ENCODE measurements at places on chromosomes 6 and 20. TPM values are rescaled to one million over a fixed set of nuclear protein-coding genes. Genes with fewer than 3 reads are reported as not detected.

GRCh38 chr6:8139451-8139850 is 37.1 kb upstream of the EEF1E1 start:
- DNase-seq: no peak

DNA sequence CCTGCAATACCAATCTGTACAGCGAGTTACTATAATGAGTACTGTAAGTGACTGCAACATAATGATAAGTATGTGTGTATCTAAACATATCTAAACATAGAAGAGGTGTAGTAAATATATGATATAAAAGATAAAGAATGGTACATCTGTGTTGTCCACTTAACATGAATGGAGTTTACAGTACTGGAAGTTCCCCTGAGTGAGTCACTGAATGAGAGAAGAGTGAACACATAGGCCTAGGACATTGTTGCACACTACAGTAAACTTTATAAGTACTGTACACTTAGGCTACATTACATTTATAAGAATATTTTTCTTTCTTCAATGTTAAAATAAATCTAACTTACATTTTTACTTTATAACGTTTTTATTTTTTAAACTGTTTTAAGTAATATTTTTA is 380.4 kb downstream of the MMUT start:
- DNase-seq: no peak

- DNase-seq: no peak
Measured at GRCh38 chr6:46638650-46639049, 14.0 kb downstream of the CYP39A1 start.

DNA sequence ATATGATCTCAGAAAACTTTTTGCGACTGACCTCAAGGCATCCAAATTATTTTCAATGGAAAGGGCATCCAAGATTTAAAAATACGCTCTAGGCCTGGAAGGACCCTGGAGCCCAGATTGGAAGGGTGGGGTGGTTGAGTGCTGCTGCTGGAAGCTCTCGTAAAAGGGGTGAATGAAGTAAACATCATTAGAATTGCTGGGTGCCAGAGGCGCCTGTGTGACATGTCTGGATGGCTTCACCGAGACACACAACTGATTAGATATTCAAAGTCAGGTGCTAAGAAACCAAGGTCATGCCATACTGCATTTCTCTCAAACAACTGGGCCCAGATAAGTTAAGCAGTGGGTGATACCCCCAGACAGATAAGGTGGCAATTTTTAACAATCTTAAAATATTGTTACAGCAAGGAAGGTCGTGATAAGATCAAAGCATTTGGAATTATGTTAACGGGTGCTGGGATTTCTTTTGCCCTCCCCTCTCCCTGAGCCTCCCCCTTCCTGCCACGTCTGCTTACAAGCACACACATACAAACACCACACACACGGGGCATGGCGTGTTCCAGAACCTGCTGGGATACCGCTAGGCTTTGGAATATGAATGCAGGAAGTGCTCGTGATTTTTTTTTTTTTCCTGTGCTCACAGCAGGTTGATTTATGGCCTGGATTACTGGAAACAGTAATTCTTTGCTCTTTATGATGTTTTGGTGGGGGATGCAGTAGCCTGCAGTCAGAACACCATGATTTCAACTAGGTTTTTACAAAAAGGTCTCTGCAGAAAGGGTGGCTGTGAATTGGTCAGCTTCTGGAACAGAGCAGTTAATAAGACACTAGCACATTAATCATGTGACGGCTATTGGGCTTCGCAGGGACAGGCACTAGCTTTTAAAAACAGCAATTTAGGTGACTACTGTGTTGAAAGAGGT is 551.2 kb downstream of the QKI start:
- DNase-seq: no peak

DNA sequence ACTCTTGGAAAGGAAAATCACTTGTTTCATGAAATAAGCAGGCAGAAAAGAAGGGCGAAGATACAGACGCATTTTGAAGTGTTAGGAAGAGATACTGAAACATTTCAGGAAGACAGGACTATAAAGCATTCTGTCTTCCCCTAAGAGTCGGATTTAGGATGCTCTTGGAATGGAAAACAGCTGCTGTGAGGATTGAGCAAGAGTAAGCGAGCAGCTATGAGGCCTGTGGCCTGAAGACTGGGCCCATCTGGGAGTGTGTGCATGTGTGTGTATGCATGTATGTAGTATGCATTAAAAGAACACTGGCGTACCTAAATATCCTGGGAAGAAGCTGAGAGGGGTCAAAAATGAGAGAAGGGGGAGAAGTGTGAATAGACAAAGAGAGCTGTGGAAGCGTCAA is 83.6 kb downstream of the SIM1 start:
- DNase-seq: no peak

GRCh38 chr20:54608039-54608745 is 132.8 kb downstream of the DOK5 start:
- DNase-seq: no peak

GRCh38 chr20:51696304-51697071 is 71.7 kb downstream of the ATP9A start:
- DNase-seq: no peak

DNA sequence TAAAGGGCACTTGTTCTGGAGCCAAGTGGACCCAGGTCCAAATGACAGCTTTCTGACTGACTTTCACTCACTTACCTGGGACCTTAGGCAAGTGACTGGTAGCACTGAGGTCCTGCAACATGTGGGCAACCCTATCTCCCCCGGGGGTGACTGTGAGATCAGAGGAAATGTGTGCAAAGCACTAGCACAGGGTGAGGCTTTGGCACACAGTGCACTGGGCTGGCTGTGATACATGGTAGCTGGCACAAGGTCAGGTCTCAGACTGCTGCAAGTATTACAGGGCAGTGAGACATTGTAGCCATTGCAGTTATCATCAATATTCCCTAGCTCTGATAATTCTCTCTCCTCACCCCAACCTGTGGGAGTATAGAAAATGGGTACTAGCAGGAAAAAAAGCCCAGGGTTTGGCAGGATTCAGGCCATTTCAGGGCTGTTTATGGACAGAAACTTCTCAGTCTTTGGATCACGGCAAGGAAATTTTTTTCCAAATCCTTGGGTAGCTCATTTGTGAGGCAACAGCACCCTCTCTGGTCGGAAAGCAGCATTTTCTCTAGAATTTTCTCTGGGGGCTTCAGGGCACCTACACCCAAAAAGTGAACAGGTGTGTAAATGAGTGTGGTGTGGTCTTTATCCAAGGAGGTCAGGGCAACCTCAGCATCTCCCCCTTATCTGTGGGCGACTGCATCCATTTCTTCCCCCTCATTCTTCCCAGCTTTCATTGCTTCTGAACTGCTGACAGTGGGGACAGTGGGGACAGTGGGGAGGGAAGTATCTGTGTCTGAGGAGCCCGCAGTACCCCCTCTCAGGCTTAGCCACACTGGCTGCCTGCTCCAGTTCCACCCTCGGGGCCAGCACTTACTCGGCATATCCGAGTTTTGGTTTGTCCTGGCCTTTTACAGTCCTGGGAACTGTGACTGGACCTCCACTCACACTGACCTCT is 148.7 kb upstream of the PHACTR3 start:
- DNase-seq: peak; percentile 14

The LAMP5 gene
- total RNA-seq: not detected

The TMEM74B gene
- total RNA-seq: not detected

The MEP1A gene
- not detected for total RNA-seq

The PPP1R3G gene
- not detected for total RNA-seq

The PRKN gene
- total RNA-seq: 1.3 TPM
